NCI-H2171 treated with DMSO at 0.1 percent for 48 hours (cell line): ENCODE measurements at places on chromosomes 7 and 10.

GRCh38 chr7:69714886-69715576 is 116.8 kb downstream of the AUTS2 start:
- DNase-seq, result no peak

GRCh38 chr7:73706126-73707044 is 13.1 kb downstream of the STX1A start:
- DNase-seq, result peak; percentile 76

DNA sequence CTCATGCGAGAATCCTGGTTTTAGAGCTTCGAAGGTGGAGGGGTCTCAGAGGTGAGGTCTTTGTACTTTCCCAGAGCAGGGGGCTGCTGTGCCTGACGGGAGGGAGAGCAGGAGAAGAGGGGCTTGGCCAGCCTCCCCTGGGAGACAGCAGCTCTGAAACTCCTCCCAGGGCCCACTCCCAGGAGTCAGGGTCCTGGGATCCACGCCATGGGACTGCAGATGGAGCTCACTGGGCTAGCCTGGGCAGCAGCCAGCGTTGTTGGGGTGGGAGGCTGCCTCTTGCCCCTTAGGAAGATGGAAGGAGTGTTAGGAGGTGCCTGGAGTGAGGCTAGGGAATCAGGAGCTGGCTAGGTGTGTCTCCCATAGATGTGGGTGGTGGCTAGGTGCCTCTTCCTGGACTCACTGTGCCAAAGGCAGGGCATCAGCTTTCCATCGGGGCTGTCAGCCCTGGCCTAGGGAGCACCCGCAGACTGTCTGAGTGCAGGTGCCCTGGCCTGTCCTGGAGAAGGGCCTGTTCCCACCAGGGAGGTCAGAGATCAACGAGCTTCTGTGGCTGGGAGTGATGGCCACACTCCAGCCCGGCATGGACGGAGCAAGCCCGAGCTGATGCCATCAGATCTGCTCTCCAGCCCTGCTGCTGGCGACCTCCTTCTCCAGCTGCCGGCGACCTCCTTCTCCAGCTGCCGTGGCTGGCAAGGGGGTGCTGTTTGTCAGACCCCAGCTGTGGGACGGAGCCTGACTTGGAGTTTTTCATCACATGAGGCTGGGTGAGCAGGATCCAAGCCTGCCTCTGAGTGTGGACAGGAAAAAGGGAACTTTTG is 111.3 kb downstream of the PTPN20 start:
- no peak for DNase-seq

DNA sequence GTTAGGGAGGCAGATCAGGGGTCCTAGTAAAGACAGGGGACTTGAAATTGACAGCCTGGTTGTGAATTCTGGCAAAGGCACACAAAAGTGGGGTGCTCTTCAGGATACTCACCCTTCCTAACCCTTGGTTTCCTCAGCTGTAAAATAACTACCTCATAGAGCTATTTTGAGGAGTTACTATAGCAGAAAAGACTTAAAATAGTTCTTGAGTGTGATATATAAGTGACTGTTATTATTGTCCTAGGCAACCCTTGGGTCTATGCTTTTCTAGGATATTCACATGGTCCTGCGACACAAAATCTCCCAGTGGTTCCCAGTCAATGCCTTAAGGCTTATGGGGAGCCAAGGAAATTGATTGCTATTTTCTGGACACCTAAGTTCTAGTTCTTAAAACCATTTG is 98.1 kb upstream of the NAMPT start:
- DNase-seq, result no peak

DNA sequence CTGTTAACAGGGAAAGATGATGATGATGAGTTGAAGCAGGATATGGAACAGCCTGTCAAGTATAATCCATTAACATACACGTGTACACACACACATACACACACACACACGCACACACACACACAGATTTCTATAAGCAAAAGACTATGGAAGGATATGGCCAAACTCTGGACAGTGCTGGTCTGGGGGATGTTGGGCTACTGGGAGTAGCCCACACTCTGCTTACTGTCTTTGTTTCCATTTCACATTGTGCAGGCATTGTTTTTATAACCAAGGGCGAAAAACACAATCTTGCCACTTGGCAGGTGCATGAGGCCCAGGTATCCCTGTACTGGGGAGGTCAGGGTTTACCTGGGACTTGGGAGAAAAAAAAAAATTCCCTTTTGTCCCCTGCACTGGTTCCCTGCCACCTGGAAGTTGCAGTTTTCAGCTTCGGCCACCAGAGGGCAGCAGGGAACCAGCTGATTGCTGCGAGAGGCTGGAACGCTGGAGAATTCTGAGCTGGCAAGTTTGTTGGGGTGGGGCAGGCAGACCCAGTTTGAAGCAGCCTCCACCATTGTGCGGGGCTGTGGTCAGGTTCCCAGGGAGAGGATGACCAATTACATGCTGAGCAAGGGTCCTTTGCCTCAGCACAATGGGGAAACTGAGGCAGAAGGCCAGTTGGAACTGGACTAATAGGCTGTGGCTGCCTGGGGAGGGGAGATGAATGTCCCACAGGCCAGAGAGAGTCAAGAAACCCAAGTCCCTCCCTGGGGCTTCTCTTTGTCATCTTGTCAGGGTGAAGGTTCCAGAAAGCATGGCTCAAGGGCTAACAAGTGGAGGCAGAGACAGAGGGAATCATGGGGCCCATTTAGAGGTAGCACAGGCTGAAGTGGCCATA is 27.3 kb downstream of the PPIF start:
- peak; percentile 46 for DNase-seq

DNA sequence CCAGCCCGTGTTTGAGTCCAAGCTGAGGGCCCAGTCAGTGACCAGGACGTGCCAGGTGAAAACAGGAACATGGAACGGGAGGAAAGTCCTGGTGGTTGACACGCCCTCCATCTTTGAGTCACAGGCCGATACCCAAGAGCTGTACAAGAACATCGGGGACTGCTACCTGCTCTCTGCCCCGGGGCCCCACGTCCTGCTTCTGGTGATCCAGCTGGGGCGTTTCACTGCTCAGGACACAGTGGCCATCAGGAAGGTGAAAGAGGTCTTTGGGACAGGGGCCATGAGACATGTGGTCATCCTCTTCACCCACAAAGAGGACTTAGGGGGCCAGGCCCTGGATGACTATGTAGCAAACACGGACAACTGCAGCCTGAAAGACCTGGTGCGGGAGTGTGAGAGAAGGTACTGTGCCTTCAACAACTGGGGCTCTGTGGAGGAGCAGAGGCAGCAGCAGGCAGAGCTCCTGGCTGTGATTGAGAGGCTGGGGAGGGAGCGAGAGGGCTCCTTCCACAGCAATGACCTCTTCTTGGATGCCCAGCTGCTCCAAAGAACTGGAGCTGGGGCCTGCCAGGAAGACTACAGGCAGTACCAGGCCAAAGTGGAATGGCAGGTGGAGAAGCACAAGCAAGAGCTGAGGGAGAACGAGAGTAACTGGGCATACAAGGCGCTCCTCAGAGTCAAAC is 5.2 kb downstream of the GIMAP5 start:
- DNase-seq, result no peak

DNA sequence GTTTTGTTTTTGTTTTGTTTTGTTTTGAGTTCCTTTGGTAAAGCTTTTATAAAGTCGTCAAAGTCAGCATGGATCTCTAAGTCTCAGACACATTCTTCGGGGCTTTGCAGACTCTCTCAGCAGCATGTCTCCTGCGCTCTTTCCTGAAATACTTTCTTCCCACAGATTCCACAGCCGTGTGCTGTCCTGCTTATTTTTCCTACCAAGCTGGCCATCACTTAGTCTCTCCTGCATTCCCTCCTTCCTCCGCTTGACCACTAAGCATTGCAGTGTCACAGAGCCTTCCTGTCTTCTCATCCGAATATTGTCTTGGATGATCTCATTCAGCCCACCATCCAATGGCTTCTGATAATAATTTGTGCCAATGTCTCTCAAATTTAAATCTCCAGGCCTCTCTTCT is 434.3 kb upstream of the C7orf33 start:
- no peak for DNase-seq

- no peak for DNase-seq
Observed at GRCh38 chr7:144255471-144255897, 9.1 kb downstream of the OR2A7 start.

DNA sequence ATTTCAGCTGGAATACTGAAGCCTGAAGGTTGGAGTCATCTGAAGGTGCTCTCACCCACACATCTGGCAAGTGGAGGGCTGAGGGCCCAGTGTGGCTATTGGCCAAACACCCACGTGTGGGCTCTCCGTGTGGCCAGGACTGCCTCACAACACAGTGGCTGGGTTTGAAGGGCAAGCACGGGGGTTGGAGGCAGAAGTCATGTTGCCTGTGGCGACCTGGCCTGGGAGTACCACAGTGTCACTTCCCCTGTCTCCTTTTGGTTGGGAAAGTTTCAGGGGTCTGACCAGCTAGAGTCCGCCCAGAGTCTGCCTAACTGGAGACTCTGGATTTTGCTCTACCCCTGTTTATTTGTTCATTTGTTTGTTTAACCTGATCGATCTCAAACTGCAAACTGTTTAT is 169.5 kb downstream of the DNAJB6 start:
- no peak for DNase-seq

- DNase-seq, result no peak
Observed at GRCh38 chr7:39428221-39428620, 138.0 kb upstream of the YAE1 start.

GRCh38 chr7:32462977-32463376 is 27.2 kb downstream of the LSM5 start:
- peak; percentile 89 for DNase-seq

DNA sequence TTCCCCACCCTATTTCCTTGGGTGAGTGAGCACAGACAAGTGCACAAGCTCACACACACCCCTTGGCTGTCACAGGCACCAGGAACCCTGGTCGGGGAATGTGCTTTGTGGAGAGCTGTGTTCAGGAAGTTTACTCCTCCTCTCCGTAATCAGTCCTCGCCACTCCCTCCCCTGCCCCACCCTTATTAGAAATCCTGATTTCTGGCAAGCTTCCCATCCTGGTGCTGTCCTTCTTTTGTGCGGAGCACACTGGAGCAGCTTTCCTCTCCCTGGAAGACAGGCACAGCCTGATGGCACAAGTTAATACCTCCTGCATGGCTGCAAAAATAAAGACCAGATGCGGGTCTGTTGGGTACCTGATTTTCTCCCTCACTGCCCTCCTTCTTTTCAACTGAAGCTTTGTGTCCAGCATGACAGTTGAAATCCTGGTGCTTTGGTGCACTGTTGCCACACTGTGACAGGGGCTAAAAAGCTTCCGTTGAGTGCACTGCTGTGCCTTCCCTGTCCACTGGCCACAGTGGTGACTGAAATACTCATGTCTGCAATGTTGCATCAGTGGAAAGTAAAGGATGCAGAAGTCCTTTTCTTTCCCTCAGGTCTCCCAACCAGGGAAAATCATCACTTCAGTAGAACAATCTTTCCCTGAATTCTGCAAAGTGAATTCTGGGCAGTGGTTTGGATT is 55.0 kb downstream of the LRRC4 start:
- DNase-seq, result peak; percentile 60

DNA sequence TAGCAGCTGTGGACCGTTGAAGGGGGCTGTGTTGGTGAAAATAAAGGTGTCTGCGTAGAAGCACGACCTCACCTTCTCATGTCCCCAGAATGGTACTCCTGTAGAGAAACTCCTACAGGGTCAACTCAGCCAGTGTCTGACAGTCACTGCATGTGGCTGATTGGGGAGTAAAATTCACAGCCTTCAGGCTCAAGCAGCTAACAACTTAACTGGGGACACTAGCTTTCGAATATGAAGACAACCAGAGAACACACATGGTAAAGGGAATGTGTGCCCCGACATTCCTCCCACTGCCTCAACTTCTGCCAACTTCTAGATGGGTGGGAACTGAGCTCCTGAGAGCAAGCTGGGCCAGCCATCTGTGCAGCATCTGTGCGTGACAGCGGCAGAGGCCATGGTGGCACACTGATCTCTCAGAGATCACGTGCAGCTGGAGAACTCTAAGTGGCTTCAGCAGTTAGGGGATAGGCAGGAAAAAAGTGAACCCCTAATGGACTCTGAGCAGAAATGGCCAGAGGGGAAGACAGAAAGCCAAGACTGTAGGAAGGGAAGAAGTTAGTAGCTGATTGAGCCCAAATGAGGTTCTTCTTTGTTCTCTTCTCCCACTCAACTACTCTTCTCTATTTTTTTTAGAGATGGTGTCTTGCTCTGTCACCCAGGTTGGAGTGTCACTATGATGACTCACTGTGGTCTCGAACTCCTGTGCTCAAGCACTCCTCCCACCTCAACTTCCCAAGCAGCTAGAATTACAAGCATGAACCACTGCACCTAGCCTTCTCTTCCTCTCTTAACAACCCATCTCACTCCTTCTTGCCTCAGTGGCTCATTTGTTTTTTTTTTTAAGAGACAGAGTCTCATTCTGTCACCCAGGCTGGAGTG is 280.8 kb downstream of the ZEB1 start:
- peak; percentile 68 for DNase-seq

- no peak for DNase-seq
Observed at GRCh38 chr10:71729161-71729636, 9.6 kb upstream of the C10orf105 start.

GRCh38 chr7:129617652-129618051 is 6.1 kb downstream of the NRF1 start:
- no peak for DNase-seq

DNA sequence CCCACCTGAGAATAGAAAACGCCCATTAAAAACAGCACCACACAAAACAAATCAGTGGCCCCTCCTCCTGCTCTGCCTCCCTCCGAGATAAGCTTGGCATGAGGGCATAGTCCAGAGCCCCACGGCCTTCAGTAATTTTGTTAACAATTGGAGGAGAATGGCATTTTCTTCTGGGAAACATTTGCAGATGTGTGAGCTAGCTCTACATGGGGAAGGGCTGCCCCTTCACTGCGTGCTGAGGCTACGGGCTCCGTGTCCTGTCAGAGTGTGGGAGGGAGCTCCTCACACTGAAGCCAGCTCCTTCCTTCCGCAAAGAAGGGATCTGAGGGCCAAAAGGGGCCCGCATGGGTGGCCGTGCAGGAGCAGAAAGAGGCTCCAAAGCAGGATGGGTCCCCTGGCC is 15.2 kb downstream of the GRK5 start:
- DNase-seq, result no peak

DNA sequence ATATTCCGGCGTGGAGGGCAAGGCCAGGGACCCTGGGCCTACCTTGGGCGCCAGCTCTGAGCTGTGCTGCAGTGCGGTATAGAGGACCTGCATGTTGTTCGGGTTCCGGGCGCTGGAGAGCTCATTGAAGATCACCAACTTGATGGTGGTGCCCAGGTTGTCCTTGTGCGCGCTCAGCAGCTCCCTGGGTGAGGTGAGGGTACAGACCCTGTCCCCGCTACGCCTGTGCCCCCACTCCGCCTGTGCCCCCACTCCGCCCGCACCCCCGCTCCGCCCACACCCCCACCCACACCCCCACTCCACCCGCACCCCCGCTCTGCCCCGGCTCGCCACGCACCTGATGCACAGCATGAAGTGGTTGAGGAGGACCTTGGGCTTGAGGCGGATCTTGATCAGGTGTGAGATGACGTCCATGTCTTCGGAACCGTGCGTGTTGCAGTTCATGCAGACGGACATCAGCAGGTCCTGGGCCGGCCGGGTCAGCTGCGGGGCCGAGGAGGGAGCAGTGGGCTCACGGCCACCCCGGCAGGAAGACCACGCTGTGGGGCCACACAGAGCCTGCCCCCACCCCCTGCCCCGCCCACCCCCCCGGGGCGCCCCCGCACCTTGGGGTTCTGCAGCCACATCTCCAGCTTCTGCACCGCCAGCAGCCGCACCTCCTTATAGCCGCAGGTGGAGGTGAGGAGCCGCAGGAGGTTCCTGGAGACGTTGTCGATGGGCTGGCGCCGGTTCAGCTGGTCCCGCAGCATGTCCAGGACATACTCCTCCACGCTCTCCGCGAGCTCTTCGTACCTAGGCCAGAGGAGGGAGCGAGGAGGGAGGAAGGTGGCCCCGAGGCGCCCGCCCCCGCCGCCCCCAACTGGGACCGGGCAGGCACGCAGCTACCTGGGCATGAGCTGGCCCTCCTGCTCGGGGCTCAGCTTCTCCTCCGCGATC is 5.6 kb downstream of the INTS1 start:
- no peak for DNase-seq

GRCh38 chr10:112404617-112405016 is 30.7 kb downstream of the ACSL5 start:
- DNase-seq, result no peak
